Stimulated activated CD4-positive, alpha-beta T cell treated with anti-CD3 and anti-CD28 coated beads, TNF-alpha, amount 100 ng/mL, for 1 hour (primary cell): ENCODE measurements at places on chromosomes 11 and 22.

DNA sequence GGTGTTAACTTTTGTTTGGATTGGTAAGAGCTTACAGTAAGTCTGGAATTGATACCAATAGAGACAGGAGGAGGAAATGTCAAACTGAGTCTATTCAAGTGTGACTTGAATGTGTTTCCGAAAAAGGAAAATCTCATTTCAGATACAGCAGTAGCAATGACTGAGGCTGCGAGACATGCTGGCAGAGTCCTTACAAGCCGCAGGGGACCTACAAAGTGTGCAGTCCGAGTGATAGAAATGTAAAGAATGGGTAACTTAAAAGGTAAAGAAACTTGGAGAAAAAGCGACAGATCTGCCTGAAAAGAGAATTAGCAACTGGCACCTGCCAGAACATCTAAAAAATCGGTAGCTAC is 444 bp downstream of the CWF19L2 start:
- no peak for DNase-seq

DNA sequence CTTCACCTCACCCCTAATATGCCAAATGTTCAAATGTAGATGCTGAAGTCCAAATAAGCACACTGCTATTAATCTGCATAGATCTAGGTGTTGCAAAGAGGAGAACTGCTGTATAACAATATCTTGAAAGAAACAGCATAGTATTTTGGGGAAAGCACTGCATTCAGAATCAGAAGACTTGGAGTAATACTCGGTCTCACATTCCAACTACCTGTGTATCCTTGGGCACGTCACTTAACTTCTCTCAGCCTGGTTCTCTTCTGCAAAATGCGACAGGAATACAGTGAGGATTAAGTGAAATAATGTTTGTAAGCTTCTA is 332 bp upstream of the HMGXB4 start:
- DNase-seq = no peak

DNA sequence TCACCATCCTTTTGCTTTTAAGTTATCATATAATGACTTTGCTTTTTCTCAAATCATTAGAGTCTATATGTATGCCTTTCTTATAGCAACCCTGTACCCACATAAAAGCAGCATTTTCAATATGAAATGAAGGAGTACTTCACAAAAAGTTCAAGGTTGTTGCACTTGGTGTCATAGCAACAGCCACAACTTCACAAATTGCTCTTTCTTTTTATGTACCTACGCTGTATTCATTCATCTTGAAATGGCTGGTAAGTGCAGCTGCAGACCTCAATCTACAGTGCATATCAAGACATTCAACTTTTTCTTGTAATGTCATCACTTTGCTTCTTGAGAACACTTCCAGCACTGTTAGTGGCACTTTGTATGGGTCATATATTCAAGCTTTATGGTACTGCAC is 18.6 kb downstream of the CWC15 start:
- no peak for DNase-seq

DNA sequence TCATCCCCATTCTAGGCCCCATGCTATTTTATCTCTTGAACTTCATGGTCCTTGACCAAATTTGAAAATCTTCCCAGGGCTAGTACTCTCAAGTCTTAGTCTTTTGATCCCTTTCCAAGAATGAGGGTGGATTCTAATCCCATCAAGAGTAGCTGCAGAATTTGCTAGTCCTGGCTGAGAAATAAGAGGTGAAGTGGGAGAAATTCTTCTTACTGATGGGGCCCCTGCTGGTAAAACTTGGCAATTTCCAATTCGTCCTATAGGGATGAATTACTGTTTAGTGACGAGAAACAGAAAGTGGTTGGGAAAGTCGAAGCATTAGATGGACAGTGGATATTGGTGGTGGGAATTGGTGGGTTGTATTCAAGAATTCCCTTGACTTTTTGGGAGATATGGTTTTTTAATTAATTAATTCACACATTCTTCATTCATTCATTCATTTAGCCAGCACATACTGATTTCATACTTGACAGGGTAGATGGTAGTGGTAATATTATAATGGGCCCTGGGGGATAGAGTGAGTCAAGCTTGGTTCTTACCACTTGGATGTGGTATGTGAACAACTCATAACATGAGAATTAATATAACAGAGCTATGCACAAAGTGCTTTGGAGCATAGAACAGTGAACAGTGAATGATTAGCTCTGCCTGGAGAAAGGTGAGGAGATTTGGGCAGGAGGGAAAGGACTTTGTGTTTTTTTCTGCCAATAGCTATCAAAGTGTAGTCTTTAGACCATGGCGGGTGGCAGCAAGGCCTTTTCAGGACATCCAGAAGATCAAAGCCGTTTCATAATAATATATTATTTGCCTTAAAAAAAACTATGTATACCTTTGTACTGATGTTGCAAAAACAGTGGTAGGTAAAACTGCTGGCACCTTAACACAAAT is 103.8 kb downstream of the STIM1 start:
- DNase-seq = no peak

DNA sequence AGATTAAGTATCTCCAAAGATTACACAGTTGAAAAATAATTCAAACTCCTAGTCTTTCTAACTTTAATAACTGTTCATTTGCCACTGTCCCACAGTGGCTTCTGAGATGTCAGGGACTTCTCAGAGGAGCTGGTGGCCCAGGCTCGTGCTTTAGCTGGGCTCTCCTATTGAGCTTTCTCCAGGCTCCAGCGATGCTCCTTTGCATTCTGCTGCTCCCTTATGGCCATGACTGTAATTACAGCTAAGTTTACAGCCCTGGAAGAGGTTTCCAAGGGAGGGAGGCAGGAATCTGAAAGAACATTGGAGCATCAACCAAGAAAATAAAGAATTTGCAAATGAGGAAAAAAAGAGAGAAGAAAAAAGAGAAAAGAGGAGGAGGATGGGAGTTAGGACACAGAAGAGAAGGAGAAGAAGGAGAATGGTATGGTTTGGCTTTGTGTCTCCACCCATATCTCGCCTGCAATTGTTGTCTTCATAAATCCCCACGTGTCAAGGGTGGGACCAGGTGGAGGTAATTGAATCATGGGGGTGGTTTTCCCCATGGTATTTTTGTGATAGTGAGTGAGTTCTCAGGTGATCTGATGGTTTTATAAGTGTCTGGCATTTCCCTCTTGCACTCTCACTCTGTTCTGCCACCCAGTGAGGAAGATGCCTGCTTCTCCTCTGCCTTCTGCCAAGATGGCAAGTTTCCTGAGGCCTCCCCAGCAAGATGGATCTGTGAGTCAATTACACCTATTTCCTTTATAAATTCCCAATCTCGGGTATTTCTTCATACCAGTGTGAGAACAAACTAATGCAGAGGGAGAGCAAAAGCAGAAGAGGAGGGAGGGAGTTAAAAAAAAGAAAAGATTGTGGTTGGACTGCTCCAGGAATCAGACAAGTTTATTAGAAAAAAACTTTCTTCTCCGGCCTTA is 857.0 kb downstream of the KCNA4 start:
- DNase-seq = no peak

DNA sequence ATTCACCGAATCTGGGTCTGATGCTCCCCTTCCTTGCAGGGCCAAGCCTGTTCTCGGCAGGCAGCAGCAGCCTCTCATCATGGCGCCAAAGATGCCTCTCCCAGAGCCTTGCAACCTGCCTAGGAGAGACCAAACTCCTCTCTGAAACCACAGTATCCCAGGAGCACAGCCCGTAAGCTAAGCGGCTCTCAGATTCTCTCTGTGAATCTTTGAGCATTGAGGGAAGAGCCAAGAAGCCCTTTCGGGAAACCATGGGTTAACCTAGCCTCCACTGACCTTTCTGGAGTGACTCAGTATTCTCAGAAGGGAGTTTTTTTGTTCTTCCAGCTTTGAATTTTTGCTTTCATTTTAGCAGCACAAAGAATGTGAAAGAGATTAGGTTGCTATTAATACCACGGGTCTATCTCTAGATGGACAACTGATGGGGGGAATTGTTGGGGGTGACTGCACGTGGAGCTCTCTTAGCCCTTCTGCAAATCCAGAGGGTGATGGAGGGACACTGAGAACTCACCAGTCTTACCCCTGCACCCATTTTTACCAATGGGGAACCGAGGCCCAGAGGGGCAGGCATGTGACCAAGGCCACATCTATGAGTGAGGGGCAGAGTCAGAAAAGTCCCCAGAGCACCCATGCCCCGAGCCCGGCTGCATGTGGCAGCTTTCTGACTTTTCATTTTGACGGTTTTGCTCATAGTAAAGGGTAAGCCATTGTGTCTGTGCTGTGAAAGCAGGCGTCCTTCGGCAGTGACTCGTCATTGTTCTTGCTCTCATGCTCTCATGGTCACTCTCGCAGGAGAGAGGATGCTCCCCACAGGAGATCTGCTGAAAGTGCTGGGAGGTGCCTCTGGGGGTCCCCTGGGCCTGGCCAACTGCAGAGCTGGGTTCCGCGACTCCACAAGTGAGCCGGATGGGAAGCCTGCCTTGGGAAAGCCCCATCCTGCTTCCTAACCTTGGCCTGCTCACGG is 36.0 kb downstream of the IRAG1 start:
- DNase-seq = no peak
